ENCODE measurements at places on chromosomes 6 and 20. TPM values are rescaled to one million over a fixed set of nuclear protein-coding genes. Genes with fewer than 3 reads are reported as not detected.
A peak's percentile ranks its signal among the peaks of the same experiment; 100 is the strongest.

LY86 gene
- 39.6 TPM for total RNA-seq

DNA sequence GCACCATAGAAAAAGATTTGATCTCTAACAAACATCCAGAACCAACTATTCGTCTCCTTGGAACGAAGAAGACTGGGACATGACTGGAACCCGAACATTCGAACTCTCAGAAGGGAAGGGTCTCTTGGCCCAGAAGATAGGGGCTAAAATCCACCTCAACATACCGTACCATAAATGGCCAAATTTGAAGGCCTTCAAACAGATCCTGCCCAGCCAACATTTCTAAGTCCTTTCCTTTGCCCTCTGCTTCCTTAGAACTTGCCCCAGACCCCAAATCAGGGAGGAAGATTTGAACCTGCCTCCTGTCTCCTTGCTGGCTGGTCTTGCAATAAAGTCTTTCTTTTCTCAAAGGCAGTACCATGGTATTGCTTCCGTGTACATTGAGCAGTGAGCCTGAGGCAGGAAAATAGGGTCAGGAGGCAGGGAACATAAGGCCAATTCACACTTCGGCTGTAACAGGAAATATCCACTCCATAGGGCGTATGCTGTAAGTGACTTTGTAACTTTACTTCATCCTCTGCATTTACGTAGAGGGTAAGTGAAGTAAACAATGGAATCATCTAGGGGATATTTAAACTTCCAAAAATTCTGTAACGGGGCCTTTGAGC is 1.8 kb upstream of the PXDC1 start:
- DNase-seq, result peak; percentile 37

HEY2 gene
- total RNA-seq, result 0.40 TPM

GRCh38 chr6:47308552-47309290 is 984 bp downstream of the TNFRSF21 start:
- DNase-seq, result peak; percentile 56

GRCh38 chr6:13116155-13116554 is 212.2 kb downstream of the TBC1D7 start:
- DNase-seq, result no peak

DNA sequence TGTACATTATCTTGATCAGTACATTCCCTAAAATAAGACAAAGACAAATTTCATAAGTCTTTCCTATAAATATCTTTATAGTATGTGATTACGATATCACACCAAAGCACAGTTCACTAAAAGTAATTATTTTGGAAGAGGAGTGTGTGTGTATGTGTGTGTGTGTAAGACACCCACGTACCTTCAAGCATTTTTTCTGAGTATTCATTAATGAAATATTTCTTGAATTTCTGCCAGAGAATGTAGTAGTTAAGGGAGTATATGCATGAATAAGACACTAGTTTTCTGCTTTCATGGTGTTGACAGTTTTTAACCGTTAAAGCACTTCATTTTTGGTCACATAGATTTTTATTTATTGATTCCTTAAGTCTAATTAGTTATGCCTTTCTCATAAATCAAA is 36.8 kb downstream of the MANEA start:
- DNase-seq, result no peak

- no peak for DNase-seq
These were observed 5.3 kb downstream of the SFTA2 start for GRCh38 chr6:30926644-30927043.

DNA sequence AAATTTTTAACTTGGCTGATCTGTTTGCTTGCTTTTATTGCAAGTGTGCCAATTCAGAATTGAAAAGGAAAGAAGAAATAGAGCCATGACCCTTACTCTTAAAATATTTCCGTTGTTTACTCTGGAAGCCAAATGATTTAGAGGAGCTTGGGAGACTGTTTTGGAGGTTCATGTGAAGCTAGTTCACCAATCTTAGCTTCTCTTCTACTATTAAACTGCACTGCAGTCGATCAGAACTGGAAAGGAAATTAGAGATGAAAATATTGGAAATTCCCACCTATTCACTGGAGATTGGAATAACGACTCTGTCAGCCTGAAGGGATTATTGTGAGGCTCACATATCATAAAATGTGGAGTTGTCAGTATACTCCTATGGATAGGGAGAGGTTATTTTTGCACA is 81.8 kb downstream of the MLIP start:
- no peak for DNase-seq

DNA sequence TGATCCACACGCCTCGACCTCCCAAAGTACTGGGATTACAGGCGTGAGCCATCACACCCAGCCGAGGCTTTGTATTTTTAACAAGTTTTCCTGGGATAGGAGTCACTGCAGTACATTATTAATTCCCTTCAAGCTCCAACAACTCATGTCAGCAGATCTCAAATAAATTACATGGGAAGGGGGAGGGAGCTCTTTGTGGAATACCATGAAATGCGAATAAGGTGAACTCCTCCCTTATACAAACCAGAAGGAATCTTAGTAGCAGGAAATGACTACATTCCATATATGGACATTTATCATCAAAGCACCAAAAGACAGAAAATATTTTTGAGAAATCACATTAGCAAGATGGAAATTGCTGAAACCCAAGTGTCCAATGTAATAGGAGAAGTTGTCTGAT is 2.9 kb downstream of the GSS start:
- DNase-seq, result no peak

GCNT2 gene
- 12.4 TPM for total RNA-seq

DNA sequence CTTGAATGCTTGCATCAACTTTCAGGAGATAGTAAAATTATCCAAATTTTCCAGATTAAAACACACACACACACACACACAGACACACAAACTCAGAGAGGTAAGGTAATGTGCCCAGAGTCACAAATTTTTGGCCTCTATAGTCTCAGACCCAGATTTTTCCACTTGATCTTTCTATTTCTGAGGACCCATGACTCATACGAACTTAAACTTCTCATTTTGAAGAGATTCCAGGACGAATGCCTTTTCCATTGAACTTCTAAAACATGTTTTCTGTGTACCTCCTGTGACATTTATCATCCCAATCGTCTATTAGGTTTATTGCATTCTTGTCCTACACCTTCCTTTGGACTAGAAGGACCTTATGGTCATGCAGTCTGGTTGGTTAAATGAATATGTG is 172.9 kb upstream of the COL21A1 start:
- DNase-seq, result no peak

- DNase-seq, result no peak
These were observed 36.3 kb upstream of the GATA5 start for GRCh38 chr20:62511915-62512610.

VGLL2 gene
- not detected for total RNA-seq

GRCh38 chr6:1775441-1775840 is 165.7 kb downstream of the FOXC1 start:
- DNase-seq, result no peak

NKAIN2 gene
- total RNA-seq, result not detected

GUCA1A gene
- total RNA-seq, result not detected

MYT1 gene
- 0.83 TPM for total RNA-seq

- DNase-seq, result no peak
These were observed 92.4 kb downstream of the EYA2 start for GRCh38 chr20:46987001-46987400.

GRCh38 chr6:79441192-79441591 is 96.0 kb downstream of the LCA5 start:
- no peak for DNase-seq

- DNase-seq, result no peak
These were observed 144.7 kb downstream of the SCML4 start for GRCh38 chr6:107679457-107679856.

DNA sequence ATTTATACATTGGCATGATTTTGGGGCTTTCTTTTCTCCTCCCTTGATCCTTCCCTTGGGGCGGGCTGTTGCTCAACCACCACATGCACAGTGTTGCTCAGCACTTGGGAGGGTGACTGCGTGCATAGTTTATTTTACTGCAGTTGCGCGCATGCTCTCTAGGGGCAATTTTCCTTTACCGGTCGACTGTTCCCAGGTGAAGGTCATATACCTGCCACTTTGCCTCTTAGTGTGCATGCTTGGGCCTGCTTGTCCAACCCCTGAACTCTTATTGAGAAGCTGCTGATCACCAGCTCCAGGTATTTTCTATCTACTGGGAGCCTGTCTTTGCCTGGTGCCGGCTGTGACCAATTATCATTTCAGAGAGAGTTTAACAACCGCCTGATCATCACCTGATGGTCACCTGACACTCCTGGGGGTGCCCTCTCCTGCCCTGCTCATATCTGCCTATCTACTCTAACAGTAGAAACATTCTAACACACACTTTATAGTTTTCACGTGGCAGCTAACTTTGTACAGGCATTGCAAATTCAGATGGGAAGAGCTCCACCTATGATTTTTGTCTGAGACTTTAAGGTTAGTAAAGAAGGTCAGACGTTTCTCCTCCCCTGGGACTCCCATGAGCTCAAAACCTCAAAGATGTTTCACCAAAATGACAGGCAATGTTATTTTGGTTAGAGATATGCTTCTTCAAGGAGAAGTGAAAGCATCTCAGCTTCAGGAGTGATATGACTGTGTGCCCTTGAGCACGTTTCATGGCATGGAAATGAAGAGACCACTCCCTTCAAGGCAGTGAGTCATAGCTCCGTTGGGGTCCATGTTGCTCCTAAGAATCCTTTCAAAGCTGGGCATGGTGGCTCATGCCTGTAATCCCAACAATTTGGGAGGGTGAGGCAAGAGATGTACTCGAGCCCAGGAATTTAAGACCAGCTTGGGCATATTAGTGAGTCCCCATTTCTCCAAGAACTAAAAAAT is 227.5 kb upstream of the MYLIP start:
- DNase-seq, result peak; percentile 79

GRCh38 chr6:22673474-22673873 is 104.1 kb downstream of the HDGFL1 start:
- DNase-seq, result no peak

GRCh38 chr6:91653895-91654294 is 1067.0 kb upstream of the MAP3K7 start:
- no peak for DNase-seq

SLC52A3 gene
- total RNA-seq, result 28.4 TPM

GRCh38 chr6:82437701-82438100 is 74.1 kb downstream of the TPBG start:
- DNase-seq, result no peak

GRCh38 chr20:57444394-57445048 is 53.3 kb downstream of the RBM38 start:
- DNase-seq, result no peak

DNA sequence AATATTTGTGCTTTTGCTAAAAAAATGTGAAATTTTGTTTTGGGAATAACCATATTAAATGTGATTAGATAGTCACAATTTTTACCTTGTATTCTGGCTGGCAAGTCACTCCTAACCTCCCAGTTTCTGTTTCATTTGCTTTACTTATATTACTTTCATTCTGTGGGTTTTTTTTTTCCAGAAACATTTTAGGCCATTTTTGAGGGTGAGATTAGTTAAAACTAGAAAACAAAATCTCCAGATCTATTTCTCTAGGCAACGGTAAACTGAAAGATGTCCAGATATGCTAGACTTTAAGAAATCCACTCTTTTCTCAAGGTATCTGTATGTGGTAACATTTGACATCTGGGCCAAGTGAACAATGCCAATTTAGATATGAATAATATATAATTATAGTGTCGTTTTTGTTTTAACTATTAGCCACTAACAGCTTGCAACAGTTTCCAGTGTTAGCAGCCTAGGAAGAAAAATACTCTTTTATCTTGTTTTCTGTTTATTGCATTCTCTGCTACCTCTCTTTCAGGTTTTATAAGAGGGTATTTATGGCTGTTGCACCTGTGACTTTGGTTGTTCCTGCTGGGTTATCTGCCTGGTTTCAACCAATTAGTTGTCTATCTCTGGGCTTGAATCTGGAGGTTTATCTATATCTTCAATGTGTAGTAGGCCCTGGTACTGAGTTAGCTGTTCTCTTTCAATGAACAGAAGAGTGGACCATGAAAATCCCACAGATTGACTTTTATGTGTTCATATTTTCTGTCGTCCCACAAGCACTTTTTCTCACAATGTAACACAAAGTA is 260.9 kb downstream of the NKAIN2 start:
- DNase-seq, result no peak

GSTA3 gene
- total RNA-seq, result not detected

GRCh38 chr6:135043846-135044245 is 10.8 kb downstream of the HBS1L start:
- DNase-seq, result no peak

OXT gene
- total RNA-seq, result not detected

DNA sequence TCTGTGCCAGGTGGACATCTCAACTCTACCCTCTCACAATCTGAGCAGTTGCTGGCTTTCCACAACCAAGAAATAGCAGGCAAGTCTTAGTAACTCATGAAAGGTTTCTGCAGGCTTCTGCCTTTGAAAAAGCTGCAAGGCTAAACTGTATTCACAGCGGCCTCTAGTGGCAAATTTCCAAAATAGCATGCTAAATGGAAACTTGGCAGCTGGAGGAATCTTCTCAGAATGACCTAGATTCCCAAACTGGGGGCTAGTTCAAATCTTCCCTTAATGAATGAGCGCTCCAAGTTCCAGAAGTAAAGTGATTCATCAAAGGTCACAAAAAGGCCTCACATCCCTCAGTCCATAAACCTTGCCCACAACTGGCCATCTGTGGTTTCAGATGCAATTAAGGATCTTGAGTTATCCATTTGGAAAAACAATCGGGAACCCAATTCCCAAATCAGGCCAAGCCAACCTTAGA is 11.9 kb upstream of the CPNE5 start:
- no peak for DNase-seq

DNA sequence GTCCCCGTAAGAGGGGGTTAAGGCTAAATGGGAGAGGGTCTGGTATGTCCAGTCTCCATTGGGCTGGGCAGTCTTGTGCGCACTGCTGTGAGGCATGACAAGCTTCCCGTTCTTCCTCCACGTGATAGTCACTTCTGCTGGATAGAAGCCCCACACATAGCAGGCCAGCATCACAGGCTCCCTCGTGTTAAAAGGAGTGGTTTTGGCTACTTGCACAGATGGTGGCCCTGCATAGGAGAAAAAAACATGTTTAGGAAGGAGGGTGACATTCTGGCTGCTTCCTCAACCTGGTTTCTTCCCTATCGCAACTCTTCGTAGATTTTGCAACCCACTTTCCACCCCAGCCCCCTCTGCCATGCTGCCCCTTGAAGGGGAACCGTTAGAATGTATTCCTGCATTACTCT is 3.6 kb downstream of the HLA-DMB start:
- no peak for DNase-seq

DNA sequence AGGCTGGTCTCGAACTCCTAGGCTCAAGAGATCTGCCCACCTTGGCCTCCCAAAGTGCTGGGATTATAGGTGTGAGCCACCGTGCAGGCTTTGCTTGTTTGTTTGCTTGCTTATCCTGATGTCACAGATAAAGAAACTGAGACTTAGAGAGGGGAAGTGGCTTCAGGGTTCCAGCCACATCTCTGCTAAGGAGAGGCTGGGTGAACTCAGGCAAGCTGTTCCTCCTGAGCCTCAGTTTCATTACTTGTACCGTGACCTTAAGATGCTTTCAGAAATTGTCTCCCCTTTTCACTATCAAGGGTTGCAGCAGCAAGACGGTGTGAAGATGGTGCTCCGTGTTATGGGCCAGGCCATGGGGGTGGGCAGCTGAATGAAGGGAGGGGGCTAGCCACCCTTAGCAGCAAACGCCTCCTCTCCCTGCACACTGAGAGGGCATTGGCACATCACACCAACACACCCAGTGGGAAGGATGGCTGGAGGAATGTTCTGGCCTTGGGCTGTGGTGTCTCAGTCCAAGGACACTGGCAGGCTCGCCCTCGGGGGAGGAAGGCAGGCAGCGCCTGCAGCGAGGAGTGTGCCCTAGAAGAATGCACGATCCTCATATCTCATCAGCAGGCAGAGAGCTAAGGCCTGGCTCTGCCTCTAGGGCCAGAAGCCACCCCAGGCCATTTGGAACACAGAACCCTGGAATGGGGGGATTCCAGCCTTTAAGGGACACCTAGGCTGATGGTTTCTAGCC is 48.2 kb upstream of the TLDC2 start:
- DNase-seq, result no peak
